Daoy (cell line): ENCODE measurements at places on chromosomes 11 and 22. TPM values are rescaled to one million over a fixed set of nuclear protein-coding genes. Genes with fewer than 3 reads are reported as not detected.

GRCh38 chr11:111589886-111590499 is 12.3 kb upstream of the SIK2 start:
- no peak for DNase-seq

GRCh38 chr11:90428836-90429235 is 206.0 kb upstream of the CHORDC1 start:
- DNase-seq, result no peak

DNA sequence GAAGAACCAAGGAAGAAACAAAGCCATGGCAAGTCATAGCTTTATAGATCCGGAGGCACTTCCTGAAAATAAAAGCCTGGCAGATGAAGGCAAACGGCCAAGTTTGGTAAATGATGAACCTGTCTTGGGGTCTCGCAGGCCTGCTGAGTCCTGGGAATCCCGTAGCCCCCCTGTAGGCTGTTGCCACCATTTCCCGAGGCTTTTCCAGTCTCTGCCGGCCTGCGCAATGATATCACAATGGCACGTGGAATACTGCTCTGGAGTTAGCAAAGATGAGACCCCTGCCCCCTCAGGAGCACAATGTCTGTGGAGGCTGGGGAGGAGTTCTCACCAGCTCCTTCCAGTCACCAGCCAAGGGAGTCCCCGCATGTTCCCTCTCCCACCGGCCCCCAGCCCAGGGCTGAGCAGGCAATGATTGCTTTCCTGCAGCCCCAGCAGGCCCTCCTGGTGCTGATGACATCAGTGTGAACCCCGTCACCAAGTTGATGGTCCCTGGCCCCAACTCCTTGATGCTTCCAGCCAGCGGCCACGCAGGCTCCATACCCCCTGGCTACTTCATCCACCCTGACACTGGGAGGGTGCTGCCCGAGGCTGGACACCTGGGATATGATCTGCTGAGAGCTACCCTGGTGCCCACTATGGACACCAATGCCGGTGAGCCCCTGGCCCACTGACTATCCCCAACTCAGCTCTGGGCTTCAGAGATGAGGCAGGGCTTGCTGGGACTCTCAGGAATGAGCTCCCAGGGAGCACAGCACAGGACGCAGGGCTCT is 55.9 kb downstream of the BTG4 start:
- DNase-seq, result no peak

DNA sequence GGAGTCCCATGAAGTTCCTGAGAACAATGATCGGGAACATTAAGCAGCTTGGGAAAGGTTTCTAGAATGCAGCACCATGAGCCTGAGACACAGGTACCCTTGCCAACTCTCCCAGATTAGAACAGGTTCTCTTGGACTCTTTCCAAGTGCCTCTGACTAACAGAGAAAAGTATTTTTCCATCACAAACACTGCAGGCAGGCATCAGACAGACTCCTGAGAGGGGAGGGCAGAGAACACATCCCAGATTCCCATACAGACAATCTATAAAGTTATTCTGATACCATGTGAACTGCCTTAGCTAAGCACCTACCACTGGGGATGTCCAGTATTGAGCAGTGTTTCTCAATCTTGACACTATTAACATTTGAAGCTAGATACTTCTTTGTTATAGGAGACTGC is 27.3 kb downstream of the SERGEF start:
- DNase-seq, result peak; percentile 33

DNA sequence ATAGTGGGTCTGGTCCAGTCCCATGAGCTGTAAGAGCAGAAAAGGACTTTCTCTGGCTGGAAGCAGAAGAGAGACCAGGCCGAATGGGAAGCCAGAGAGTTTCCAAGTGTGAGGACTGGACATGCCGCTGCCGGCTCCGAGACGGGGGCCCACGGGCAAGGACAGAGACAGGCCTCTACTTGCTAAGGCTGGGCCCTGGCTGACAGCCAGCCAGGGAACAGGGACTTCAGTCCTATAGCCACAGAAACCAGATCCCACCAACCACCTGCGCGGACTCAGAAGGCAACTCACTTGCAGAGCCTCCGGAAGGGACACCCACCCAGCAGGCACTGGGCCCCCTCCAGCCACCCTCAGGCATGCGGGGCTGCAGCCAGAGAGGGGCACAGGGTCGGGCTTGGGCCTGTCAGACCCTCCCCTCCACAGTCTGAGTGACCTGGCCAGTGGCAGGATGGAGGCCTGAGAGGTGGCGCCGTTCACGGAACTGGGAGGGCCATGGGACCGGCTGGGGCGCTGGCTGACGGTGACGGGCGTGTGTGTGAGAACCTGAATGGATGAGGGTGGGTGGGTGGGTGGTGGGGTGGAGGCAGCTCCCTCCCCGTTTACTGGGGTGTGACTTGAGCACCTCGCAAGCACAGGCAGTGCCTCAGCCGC is 47.8 kb upstream of the A4GALT start:
- DNase-seq, result no peak

DNA sequence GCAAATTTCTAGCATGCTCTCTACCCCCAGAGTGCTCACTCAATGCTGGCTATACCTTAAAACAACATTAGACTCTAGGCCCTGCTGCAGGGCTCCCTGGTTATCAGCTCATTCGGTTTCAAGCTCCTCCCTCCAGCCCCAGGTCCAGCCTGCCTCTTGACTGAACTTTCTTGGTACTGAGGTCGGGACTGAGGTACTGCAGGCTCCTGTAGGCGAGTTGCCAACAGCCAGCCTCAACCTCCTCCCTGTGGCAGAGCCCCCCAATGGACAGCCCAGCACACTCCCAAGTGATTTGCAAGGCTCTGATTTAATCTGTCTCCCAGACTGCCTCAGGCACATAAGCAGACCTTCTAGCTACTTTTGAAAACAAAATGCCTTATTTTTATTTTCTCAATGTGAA is 73.6 kb upstream of the EIF3M start:
- no peak for DNase-seq

GRCh38 chr11:776561-777287 is 563 bp downstream of the GATD1 start:
- DNase-seq, result peak; percentile 45

GRCh38 chr22:25666308-25666707 is 75.7 kb upstream of the MYO18B start:
- DNase-seq, result no peak

DNA sequence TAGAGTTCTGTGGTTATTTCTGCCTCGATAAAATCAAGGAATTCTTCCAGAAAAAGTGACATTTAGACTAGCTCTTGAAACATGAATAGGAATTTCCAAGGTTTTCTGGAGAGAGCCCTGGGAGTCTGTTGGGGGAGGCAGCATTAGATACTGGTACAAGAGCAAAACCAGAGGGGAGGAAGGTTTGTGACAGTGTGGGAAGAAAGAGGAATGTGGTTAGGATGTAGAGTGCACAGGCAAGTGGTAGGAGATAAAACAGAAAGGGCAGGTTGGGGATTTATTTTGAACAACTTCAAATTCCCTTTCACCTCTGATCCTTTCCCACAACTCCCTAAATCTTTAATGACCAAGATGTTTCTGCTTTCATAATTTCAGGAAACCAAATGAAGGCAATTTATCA is 588.4 kb downstream of the METTL15 start:
- DNase-seq, result no peak

DNA sequence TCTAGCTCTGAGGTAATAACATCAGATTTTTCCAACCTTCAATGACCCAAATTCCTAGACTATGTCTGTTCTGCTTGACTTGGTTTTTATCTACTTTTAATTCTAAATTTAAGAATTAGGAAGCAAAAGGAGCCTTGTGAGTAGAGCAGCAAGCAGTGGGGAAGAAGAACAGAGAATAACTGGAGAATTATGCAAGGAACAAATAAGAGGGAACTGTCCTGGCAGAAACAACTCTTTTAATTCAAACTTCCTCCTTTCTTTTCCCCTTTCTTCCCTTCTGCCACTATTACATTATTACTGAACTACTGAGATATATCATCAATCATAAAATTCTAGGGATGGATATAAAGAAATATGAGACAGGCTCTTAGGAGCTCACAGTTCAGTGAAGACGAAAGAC is 276.1 kb downstream of the SBF2 start:
- no peak for DNase-seq

DNA sequence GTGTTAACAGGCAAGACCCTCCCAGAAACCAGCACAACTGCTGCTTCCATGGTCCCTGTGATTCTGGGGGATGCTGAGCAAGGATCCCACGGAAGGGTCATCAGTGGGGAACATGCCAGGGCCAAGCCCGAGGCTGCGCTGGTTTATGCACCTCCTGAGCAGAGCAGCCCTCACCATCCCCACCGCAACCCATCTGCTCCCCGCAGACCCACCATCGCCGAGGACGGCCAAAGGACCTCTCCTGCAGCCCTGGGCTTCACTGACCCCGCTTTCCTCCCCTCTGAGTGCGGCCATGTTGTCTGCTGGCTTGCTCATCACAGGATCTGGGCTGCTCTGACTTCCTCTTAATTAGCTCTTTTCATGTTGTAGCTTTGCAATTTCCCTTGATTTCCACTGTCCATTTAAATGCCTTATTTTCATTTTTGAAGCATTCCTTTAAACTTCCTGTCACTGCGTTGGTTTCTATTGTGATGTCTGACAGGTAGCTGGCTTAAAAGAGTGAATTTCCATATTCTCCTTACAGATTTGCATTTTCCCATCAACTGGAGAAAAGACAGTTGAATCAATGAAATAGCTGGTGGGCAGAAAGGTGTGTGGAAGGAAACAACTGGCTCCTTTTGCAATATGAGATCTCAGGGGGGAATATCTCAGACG is 14.9 kb downstream of the TP53AIP1 start:
- no peak for DNase-seq

DNA sequence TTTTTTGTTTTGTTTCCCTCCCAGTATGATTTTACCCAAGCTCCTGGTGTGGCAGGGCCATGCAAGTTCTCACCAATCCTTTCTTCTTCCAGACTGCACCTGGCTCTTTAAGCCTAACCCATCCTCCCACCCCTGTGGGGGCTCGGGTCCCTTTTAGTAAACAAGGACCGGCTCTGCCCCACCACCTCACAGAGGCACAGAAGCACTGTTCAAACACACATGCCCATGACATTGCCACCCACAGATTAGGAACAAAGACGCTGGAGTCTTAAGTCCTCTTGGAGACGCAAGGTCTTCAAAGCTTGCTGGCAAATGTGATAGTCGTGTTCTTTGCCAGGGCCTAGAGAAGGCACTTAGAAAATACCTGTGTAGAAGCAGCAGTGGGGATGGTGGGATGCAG is 18.9 kb downstream of the UQCR10 start:
- no peak for DNase-seq

Gene JAML
- total RNA-seq, result not detected in 2 replicates

Gene OR9G1
- not detected in 2 replicates for total RNA-seq

Gene GRM5
- total RNA-seq, result not detected in 2 replicates

Gene SF1
- total RNA-seq, result 99.7 and 151 TPM in 2 replicates

Gene CSNK2A3
- 1.3 and 2.4 TPM in 2 replicates for total RNA-seq

Gene SCUBE2
- 0.18 and 0.51 TPM in 2 replicates for total RNA-seq

Gene CYTH4
- total RNA-seq, result 1.7 and 8.2 TPM in 2 replicates
